ENCODE measurements at places on chromosomes 13 and 19.
A peak's percentile ranks its signal among the peaks of the same experiment; 100 is the strongest.

GRCh38 chr19:7831452-7831851 lies 1.4 kb downstream of the EVI5L start:
- DNase-seq, result no peak

DNA sequence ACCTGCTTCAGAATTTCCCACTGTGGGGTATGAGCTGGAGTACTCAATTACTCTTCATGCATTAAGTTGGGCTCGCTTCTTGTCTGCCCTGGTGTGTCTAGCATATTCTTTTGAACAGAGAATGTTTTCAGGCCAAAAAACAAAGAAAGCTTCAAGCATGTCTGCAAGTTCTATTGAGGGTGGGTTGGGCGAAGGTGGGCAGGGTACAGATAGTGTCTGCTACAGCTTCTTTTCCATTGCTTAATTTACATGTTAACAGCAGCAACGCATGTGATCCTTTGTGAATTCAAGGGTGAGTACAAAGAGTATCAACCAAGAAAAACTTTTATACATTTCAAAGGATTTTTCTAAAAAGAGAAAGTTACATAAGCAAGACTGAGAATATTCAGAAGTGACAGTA lies 406.5 kb downstream of the IRS2 start:
- no peak for DNase-seq

DNA sequence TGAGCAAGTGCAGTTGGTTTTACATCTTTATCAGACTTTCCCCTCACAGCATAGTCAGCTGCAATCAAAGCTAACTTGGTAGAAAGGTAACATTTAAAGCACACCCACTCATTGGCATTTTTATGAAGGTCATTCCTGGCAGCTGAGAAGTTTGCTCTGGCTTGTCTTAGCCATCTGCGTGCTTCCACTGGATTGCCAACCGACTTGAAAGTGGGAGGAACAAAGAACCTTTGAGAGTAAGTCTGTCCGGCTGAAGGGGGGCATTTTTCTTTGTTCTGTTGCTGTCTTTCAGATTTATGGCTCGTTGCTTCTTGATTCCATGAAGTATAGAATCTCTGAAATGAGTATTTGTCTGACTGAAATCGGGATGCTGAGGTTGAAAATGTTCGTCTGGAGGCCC lies 103.1 kb downstream of the SACS start:
- DNase-seq, result no peak

GRCh38 chr13:49300276-49300675 lies 52.6 kb downstream of the CDADC1 start:
- DNase-seq, result no peak

- DNase-seq, result no peak
Measured at GRCh38 chr13:74082741-74083160, 51.5 kb downstream of the KLF12 start.

GRCh38 chr13:34070006-34070405 lies 252.1 kb downstream of the RFC3 start:
- no peak for DNase-seq

- no peak for DNase-seq
Measured at GRCh38 chr19:9962623-9963290, 26.4 kb upstream of the OLFM2 start.

DNA sequence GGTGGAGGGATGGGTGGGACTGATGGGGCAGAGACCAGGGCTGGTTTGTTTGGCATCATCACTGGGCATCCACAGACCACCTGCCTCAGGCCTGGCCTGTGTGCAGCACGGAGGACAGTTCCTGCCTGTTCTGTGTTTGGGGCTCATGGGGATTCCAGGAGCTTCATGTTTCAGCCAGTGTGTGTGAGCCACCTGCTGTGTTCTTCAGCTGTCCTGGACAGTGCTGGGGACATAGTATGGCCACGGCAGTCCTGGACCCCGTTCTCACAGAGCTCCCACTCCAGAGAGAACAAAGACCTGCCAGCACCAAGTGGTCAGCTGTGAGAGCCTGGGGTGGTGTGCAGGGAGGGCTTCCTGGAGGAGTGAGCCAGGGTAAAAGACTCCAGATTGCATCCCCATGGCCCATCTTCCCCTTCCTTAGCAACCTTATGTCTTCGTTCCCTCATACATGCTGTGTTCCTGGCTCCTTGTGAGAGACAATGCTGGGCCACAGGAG lies 2.0 kb upstream of the CCDC97 start:
- no peak for DNase-seq

- DNase-seq, result no peak
Measured at GRCh38 chr13:73618275-73618865, 515.8 kb downstream of the KLF12 start.

DNA sequence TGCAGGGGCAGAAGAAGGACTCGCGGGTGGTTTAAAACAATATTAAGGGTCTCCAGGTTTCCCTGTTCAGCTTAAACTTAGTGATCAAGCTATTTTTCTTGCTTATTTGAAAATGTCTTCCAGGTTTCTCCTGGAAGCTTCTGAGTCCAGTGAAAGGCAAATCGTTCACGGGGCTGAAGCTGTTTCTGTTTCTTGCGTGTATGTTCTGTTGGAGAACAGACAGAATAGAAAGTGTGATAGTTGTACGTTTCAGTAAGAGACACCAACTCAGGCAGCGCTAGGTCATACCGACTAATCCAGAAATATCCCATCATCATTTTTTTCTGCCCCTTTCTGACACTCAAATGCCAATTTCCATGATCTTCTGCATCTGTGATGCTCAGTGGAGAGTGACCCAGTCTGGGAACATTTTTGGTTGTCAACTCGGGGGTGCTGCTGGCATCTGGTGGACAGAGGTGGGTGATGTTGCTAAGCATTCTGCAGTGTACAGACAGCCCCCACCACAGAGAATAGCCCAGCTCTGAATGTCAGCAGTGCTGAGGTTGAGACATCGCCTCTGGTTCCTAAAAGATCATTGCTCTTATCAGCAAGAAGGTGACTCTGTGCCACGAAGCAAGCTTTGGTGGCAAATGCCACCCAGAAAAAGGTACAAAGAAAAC lies 4.3 kb downstream of the KLF2 start:
- peak; percentile 14 for DNase-seq

- DNase-seq, result peak; percentile 28
Measured at GRCh38 chr19:56476651-56477428, at the start of gene ZNF667. ZNF667 (minus strand) TSS chr19:56477345; CDS start chr19:56462370, 14,975 bp downstream.

DNA sequence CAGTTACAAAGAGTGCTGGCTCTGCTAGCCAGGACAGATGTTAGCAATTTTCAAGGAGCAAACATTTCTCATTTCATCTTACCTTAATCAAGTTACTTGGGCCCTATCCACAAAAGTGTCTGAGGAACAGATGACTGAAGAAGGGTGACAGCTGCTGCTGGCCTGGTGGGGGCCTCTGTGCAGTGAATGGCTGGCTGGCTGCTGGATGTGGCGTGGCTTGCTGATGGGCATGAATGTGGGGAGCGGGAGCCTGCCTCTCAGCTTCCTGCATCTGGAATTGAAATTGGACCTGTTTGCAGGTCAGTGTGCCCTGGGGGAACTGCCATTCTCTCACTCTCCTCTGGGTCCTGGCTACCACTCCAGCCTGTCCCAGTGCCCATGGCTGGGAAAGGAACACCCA lies 94.7 kb downstream of the RGCC start:
- DNase-seq, result no peak

- no peak for DNase-seq
Measured at GRCh38 chr13:51981355-51981754, 29.9 kb downstream of the ATP7B start.

DNA sequence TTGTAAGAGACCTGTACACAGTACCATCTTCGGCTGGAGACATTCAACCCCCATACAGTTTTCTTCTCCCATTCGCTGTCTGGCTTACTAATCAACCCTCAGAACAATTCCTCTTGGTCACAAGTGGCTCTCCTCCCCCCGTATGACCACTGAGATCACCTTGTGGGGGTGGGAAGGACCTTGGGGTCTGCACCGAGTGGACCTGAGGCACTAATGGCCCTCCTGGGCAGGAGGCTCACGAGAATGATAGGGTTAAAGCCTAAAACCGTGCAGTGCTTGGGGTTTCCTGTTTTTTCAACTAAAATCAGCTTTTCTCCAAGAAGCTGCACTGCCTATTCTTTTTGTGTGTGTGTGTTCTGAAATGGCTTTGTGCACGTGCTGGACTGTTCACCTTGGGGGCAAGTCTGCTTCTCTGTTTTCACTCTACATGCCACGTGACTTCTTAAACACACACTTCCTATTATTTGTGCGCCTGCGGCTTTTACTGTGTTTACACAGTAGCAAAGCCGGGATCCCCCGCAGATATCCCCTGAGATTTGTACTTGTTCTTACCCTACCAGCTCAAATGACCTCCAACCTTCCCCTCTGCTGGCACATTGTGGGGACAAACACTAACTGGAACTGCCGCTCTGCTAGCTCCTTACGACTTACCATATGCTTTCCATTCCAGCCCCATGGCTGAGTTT lies 12.3 kb downstream of the RBM26 start:
- no peak for DNase-seq

- DNase-seq, result no peak
Measured at GRCh38 chr13:94322925-94323763, 156.3 kb downstream of the DCT start.

DNA sequence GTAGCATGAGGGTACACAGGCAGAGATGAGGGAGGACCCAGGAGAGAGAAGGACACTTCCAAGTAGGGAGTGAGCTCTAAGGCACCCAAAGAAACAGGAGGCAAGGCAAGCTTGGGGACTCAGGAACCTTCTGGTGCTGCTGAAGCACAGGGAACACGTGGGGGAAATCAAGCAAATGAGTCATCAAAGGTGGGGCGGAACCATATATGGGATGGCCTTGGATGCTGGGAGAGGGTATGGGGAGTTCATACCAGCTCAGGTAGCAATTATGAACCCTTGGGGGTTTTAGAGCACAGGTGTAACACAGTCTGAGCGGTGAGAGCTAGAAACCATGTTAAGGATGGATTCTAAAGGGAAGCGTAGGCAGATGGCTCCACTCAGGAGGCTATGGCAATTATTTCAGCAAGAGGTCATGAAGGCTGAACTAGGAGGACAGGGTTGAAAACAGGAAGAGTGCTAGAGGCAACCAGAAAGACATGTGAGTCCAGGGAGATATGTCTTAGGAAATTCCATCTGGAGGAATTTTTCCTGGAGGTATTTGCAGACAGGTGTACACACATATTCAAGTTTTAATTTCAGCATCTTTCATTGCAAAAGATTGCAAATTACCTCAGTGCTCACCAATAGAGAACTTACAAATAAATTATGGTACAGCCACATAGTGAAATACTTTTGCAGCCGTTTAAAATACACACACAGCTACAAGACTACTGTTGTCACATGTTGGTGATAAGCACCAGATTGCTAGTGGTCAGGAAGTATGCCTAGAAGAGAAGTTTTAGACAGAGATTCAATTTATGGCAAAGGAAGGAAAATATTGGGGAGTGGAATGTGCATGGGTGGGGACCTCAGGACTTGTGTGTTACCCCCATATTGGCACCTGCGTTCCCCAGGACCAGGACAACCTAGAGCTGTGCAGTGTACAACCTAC lies 77.0 kb downstream of the STARD13 start:
- no peak for DNase-seq

DNA sequence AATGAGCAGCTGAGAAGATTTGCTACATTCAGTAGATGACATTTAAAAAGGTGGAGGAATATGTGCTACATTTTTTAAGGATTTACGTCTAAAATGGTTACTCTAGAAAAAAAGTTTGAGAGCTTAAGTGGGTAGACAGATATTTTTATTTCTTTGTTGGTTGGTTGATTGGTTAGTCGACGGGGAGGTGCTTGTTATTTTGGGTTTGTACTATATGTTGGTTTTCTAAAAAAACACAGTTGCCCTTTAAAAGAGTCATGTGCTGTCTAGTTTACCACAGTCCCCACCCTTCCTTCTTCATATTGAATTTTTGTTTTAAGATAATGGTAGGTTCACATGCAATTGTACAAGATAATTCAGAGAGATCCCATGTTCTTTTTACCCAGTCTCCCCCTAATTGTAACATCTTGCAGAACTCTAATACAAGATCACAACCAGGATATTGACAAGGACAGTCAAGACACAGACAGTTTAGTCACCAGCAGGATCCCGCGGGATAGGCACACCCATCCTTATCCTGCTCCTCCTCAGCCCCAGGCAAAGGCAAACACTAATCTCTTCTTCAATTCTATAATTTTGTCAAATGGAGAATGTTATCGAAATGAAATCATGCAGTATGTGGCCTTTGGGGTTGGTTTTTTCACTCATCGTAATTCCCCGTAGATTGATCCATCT lies 171.4 kb downstream of the FOXO1 start:
- DNase-seq, result no peak

DNA sequence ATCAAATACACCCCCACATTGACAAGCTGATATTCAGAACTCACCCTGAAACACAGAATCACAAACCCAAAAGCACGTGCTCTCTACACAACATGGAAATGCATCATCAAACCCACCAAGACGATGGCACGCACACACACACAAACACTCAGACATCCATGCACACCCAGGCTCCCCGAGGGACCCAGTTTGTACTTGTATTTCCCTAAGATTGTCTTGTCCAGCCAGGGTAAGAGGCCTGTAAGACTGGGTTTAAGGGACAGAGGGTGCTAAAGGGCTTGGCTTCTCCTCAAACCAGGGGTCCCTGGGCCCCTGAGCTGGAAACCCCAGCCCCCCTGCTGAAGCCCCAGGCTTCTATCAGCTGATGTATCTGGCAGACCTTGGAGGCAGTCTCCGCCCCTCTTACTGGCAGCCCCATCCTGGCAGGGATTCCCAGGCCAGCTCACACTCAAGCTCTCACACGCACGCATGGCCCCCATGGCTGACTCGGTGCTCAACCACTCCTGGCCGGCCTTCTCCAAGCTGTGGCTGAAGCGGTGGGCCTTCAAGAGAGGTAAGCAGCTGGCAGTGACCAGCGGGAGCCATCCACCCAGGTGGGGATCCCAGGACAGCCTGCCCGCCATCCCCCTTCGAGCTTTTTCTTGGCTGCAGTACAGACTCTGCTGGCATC lies 6.5 kb downstream of the ARHGEF18 start:
- no peak for DNase-seq

DNA sequence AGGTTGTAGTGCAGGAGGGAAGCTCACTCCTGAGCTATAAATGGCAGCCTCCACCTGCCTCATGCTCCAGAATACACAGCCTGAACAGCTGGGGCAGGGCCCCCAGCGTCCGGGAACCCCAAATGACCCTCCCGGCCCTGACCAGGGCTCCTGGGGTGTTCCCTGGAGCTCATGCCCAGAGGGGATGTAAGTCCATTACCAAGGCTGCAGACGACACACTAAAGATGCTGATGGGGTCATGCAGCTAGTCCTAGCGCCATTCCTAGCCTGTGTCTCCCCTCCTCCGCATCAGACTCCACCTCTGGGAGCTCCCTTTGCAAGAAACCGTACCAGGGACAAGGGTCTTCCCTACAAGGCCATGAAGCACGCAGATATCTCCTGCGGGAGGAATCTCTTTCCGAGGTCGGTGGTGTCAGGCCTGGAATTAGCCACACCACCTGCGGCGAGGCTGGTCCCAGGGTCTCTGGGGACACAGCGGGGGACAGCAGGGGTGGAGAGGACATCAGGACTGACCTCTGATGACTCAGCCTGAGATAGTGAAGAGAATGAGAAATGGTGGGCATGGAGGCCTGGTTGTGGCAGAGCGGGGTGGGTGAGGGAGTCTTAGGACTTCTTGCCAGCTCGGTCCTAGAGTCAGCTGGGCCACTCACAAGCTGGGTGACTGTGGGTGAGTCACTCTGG lies 11.9 kb upstream of the TPM4 start:
- DNase-seq, result no peak

- DNase-seq, result no peak
Measured at GRCh38 chr13:30170569-30170968, 136.8 kb downstream of the KATNAL1 start.
